ENCODE measurements at places on chromosomes 6 and 20.
A peak's percentile ranks its signal among the peaks of the same experiment; 100 is the strongest.

DNA sequence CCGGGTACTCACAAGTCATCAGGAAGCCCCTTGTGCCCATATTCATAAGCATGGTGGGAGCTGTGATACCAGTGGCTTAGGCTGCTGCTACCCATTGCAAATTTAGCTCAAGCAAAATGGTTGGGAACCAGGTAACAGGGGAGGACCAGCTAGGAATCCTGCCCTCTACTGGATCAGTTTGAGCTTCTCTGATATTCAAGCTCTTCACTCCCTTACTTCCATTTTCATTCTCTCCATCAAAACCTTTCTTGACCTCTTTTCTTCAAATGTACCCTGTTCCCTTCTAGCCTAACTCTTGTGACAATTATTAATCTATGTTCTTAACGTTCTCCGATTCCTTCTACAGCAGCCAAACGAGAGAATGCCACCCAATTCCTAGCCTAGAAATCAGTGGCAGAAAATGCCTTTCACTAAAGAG lies 9.7 kb downstream of the NOL7 start:
- no peak for DNase-seq

DNA sequence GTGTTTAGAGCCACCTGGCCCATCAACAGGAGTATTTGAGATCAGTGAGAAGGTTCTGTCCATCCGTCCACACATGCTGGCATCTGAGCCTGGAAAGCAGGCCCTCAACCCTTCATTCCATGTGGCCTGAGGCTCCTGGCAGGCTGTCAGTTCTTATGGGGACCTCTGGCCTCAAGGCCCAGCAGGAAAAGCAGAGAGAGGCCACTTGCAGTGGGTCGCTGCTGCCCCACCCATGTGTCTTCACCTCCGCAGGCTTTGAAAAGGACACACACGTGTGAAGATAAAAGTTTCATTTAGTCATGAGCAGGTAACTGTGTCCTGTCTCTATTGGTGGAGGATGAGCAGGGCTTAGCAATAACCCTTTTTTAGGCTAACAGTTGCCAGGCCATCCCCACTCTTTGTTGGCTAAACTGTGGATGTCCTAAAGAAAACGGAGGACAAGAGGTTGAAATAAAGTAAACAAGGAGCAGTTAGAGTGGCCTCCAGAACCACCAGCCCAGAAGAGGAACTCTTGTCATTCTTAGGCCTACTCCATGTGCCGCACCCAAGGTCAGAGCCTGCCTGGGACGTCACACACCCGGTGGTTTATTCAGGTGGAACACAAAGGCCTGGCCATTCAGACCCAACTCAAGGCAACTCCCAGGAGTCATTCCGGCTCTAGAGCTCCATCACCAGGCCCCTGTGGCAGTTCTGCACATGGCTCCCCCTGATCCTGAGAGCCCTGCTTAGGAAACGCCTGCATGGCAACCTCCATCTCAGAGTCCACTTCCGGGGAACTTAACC lies 143.4 kb upstream of the CST7 start:
- no peak for DNase-seq

GRCh38 chr20:16405254-16405653 lies 168.0 kb downstream of the KIF16B start:
- no peak for DNase-seq

GRCh38 chr6:13522656-13523055 lies 35.3 kb upstream of the GFOD1 start:
- DNase-seq, result no peak

- peak; percentile 82 for DNase-seq
Measured at GRCh38 chr20:10672624-10673127, 1.1 kb downstream of the JAG1 start.

DNA sequence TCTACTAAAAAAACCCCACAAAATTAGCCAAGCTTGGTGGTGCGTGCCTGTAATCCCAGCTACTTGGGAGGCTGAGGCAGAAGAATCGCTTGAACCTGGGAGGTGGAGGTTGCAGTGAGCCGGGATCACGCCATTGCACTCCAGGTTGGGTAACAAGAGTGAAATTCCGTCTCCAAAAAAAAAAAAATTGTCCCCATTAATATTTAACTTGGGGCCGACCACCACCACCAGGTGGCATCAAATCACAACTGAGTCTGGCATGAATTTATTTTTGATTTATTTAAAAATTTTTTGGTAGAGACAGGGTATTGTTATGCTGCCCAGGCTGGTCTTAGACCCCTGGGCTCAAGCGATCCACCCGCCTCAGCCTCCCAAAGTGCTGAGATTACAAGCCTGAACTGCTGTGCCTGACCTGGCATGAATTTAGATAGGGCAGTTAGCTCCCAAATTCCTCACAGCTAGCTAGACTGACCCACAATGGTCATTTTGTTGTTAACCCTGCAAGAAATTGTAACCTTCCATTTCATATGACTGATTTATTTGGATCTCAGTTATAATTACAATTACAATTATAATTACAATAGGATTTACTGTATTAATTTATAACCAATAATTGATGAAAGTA lies 17.1 kb upstream of the BEND3 start:
- peak; percentile 54 for DNase-seq

GRCh38 chr6:30188541-30188940 lies 24.7 kb downstream of the TRIM26 start:
- DNase-seq, result no peak

DNA sequence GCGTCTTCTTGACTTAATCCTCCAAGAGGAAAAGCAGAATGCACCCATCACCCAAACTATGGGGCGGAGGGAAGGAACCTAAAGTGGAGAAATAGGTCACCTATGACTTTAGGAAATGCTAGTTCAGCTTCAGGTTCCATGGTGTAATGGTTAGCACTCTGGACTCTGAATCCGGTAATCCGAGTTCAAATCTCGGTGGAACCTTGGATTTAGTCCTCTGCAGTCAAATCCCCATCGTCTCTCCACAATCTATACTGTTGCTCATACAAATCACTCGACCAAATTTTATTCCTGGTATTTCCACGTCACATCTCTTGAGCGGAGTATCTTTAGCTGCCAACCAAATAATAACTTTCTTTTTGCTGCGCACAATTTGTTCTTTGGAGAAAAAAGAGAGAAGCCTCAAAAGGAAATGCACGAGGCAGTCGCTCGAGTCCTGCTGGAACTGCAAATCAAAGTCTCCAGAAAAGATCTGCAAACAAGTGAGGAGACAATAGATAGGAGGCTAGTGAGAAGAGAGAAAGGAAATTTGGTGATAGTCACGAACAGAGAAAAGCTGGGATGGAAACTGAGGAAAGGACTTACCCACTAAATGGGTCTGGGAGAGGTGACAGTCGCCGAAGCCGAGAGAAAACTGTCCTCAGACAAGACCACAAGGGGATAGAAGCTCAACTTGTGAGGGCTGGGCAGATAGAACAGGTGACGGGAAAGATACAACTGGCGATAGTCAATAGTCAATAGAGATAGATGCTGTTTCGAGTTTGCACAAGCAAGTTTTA lies 16.6 kb downstream of the POM121L2 start:
- DNase-seq, result no peak

DNA sequence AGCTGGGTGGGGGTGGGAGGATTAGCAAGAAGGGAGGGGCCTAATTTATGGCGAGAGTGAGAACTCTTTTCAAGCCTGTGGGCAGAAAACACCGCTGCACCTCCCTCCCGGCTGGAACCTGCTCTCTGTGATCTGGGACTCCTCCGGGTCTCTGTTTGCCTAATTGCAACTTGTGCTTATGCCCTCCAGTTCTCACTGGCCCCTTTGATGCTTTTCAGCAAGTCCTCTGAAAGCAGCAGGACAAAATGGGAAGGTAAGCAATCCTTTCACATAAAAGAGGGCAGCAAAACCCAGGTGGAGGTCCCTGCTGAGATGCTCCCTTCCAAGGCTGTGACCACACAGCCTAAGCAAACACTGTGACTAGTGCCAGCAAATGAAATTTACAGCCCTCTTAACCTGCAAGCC lies 523.0 kb upstream of the FLRT3 start:
- DNase-seq, result no peak

DNA sequence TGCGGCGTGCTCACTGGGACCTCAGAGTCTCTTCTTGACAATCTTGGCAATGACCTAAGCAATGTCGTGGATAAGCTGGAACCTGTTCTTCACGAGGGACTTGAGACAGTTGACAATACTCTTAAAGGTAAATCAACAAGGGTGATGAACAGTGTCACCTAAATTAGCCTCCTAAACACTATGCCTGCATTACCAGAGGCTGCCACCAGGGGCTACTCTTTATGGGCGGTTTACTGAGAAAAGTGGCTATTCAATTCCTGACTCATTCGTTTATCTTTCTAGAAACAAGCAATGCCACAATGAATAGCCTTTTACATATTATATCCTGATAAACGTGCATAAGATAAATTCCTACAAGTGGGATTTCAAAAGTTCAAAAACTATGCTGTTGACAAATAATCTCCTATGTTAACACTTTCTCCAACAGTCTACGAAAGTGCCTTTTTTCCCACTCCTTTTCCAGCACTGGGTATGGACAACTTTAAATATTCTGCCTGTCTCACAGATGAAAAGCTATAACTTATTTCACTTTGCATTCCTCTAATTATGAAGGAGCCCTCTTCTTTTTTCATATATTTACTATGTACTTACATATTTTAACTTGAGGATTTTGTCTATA lies 1.3 kb downstream of the BPIFA2 start:
- DNase-seq, result no peak

- DNase-seq, result no peak
Measured at GRCh38 chr6:152499931-152500330, 137.2 kb downstream of the SYNE1 start.

- no peak for DNase-seq
Measured at GRCh38 chr6:3944246-3944645, 95.1 kb downstream of the FAM50B start.

DNA sequence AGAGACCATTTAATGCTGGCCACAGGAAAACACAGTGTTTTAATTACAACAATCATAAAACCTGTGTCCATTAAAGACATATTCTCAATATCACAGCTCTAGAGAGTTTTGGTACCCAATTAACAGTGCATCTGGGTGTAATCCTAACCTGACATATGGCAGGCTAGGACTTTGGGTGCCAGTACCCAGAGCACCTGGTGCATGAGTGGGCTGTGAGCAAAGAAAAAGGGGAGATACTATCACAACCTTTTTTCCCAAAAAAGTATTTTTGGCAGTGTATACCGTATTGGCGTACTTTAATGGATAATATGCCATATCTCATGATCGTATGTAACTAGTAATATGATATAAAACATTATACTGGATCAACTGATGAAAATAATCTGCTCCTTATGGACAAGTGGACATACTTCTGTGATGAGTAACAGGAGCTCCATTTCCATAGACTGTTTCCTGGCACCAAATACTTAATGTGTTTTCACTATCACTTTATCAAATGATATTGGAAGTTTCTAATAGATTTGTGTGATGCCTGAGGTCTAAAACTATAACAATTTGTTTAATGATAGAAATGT lies 91.7 kb downstream of the COL19A1 start:
- no peak for DNase-seq

DNA sequence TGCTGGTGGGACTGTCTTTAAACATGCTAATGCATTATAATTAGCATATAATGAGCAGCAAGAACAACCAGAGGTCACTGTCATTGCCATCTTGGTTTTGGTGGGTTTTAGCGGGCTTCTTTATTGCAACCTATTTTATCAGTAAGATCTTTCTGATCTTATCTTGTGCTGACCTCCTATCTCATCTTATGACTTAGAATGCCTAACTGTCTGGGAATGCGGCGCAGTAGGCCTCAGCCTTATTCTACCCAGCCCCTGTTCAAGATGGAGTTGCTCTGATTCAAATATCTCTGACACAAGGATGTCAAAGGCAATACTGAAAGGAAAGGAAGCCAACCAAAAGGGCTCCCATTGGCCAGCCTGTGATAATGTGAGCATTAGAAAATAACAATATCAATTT lies 29.8 kb upstream of the SEC63 start:
- no peak for DNase-seq

DNA sequence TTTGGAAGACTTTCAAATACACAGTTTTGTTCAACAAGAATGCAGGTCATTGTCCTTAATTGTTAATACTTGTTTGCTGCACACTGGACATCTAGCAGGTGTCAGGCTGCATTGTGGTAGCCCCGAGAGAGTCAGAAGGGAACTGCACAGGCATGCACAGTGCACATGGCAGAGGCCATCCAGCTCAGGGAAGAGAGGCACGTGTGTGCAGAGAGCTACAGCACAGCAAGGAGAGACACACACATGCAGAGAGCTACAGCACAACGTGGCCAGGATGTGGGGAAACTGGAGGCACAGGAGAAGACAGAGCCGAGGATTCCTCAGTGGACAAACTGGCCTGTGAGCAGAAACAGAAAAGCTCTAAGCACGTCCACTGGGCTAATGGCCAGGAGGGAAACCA lies 272.0 kb downstream of the SMOC2 start:
- no peak for DNase-seq

DNA sequence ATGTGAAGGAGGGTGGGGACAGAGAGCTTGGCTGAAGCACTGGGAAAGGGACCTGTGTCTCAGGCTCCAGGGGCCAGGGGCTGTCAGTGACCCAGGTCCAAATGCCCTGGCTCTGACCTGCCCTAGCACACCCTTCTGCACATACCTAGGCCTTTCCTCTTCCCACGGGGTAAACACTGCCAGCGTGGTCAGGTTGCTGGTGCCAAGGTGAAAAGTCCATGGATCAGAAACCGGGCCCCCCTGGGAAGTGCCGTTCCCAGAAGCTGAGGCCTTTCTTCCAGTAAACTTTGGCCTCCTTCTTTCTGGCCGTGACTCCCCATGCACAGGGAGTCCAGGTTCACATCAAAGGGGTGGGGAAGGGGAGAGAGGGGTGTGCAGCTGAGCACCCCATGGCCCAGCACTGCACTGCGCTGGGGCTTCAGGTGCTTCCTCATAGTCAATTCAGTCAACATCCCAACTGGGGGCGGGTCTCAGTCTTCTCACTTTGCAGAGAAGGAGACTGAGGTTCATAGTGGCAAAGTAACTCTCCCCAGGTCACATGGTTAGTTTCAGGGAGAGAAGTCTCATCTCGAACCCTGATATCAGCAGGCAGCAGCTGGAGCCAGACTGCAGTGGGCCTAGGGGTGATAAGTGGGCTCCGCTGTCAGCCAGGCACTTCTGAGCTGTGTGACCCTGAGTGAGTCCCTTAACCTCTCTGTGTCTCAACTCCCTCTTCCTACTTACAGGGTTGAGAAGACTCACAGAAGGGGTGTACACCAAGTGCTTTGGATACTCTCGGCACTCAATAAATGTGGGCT lies 17.0 kb downstream of the PCK1 start:
- no peak for DNase-seq

- DNase-seq, result no peak
Measured at GRCh38 chr6:137882225-137882961, 15.3 kb downstream of the TNFAIP3 start.

DNA sequence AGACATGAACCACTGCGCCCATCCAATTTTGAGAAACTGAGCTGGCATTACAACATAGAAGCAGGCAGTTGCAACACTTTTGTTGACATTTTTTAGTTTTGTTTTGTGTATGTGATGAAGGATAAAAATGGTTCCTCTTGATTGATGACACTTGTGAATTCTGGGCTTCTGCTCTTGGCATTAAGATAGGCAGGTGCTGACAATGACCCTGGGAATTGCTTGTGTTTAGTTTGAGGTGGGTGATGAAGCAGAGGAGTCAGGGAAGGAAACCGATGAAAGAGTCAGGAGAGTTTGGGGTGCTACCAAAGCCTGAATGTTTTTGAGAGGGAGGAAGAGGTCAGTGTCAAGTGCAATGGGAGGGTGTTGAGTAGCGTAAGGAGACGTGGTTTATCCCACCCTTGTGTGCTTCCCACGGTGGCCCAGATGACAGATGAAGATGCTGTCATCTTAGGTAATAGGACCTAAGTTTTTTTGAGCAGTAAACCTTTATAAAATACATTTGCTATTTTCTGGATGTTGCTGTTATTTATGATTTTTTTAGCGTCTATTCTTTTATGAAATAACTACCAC lies 19.4 kb downstream of the CDS2 start:
- DNase-seq, result no peak

- DNase-seq, result no peak
Measured at GRCh38 chr20:4134861-4135379, 119.6 kb upstream of the RNF24 start.
